ENCODE measurements at places on chromosomes 1 and 21.

- DNase-seq, result peak; percentile 16
These were observed at the start of gene FAM131C for GRCh38 chr1:16073490-16074119. FAM131C (minus strand) TSS chr1:16073651; CDS start chr1:16073442, 209 bp downstream.

GRCh38 chr1:175498002-175498401 is 245.4 kb downstream of the TNR start:
- no peak for DNase-seq

DNA sequence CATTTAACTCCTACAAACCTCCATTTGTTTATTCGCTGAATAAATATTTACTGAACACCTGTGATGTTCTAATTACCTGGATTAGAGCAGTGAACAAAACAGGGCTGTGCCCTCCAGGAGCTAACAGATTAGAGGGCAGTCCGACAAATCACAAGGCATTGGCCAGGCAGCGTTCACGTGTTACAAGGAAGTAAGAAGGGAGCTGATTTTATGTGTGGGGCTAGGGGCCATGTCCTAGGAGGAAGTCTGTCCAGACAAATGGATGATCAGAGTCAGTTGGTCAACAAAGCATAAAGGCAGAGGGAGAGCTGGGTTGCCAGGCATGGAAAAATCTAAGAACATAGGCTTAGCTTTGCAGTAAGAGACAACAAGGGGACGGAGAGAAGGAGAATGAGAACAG is 57.3 kb upstream of the BACE2 start:
- DNase-seq, result no peak

DNA sequence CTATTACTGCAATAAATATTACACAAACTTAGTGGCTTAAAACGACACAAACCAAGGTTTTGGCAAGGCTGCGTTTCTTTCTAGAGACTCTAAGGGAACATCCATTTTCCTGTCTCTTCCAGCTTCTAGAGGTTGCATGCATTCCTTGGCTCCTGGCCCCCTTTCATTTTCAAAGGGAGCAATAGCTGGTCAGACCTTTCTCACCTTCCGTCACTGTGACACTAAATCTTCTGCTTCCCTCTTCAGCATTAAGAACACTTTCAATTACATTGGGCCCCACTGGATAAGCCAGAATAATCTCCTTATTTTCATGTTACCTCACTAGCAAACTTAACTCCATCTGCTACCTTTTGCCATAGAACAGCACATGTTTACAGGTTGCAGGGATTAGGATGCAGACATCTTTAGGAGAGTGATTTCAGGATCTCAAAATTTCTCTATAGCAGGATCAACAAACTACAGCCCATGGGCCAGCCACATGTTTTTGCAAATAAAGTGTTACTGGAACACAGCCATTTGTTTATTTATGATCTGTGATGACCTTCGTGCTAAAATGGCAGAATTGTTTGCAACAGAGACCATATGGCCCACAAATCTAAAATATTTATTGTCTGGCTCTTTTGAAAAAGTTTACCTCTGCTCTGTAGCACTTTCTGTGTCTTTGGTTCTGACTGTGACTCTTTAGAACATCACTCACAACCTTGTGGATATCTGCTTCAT is 221.5 kb upstream of the SGIP1 start:
- DNase-seq, result no peak

GRCh38 chr1:160682983-160683865 is 28.4 kb downstream of the CD48 start:
- no peak for DNase-seq

DNA sequence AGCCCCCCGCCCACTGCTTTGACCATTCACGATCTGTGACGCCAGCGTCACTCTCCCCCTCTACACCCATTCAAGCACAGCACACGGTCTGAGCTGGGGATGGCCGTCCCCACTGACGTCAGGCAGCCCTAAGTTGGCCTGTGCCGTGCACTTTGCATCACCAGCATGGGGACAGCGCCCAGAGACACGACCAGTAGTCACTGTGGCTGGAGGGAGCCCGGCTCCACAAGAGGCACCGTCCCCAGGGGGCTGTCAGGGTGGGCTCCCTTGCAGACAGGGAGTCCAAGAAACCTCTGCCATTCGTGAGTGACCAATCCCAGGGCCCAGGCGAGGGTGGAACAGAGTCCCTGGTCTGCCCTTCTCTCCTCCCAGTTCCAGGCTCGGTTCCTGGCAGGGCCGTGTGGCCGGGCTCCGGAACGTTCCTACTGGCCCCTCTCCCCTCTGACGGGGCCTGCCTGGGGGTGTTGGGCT is 2.3 kb downstream of the KRTAP10-8 start:
- no peak for DNase-seq

GRCh38 chr1:65431111-65431705 is 10.7 kb downstream of the LEPR start:
- no peak for DNase-seq

GRCh38 chr1:52580283-52580682 is 21.9 kb upstream of the GPX7 start:
- DNase-seq, result no peak

- no peak for DNase-seq
These were observed 6.7 kb upstream of the SH2D5 start for GRCh38 chr1:20739225-20739624.

DNA sequence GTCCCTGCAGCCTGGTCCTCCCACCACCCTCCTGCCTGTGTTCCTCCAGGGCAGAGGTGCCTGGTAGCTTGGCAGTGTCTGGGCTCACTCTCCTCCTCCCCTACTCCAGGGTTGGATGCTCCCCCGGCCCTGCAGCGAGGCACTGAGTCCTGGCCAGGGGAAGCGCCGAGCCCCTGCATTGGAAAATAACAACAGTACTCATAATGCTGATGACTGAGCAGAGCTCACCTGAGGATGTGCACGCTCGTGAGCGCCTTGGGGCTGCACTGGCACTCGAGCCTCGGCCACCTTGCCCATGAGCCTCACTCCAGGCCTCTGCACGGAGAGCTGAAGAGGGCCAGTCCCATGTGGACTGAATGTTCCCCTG is 6.0 kb upstream of the ACTRT2 start:
- no peak for DNase-seq

GRCh38 chr1:102833151-102833550 is 275.2 kb downstream of the COL11A1 start:
- no peak for DNase-seq

GRCh38 chr1:110668549-110668948 is 6.2 kb downstream of the KCNA3 start:
- DNase-seq, result no peak

- DNase-seq, result no peak
These were observed 37.6 kb upstream of the LMO4 start for GRCh38 chr1:87291107-87291506.

DNA sequence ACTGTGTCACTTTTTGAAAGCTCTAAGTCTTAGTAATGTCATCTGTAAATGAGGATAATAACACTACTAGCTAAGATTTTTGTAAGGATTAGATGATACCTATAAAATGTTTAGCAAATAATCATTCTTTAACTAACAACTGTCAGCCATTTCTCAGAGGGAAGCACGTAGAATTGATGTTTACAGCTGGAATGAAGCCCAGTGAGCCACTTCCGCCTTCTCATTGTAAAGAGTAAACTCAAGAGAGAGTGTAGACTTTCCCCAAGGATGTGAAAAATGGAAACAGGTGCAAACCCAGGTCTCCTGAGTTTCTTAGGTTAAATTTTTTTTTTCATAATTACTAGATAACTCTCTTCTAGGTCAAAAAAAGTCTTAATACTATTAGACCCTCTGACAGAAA is 4.9 kb downstream of the GREM2 start:
- no peak for DNase-seq

DNA sequence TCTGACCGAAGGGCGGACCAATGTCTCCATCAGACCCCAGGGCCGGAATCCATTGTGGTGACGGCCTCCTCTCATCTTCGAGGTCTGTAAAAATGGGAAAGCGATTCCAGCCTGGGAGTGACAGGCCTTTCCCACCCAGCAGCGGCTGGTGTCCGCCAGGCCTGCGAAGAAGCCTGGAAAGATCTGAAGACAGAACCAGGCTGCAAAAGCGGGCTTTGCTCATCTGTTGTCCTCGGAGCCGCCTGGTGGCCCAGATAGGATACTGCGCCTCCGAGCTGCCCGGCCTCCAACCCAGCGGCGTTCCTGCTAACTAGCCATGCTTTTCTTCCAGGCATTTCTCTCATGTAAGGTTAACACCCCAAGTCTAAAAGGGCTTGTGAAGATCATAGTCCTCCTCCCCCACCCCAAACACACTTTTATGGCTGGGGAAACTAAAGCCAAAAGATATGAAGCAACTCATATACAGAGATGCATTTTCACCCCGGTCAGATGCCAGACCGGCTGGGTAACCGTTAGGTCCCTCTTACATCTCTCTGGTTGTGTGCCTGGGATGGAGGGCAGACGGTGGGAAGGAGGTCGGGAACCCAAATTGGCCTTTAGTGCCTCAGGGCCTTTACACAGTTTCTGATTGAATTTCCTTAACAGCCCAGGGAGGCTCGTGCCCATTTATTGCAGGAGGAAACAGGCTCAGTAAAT is 1.9 kb upstream of the DHRS3 start:
- DNase-seq, result peak; percentile 68

DNA sequence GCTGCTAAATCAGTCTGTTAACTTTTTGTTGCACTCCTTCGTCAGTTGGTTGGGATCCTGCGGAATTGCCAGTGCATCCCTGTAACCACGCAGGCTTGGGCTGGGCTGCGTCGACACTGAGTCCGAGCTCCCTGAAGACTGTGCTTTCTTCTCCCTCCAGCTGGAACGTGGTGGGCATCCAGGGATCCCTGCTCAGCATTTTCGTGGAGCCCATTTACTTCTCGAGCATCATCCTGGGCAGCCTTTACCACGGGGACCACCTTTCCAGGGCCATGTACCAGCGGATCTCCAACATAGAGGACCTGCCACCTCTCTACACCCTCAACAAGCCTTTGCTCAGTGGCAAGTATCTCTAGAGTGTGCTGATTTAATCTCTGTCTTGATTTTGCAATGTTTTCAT is 83.3 kb downstream of the POFUT2 start:
- no peak for DNase-seq

- DNase-seq, result no peak
These were observed 21.5 kb upstream of the HMGB4 start for GRCh38 chr1:33842348-33842747.

- DNase-seq, result no peak
These were observed 58.0 kb upstream of the GFI1 start for GRCh38 chr1:92544756-92545165.

GRCh38 chr1:110060034-110060661 is 10.3 kb downstream of the ALX3 start:
- peak; percentile 51 for DNase-seq

DNA sequence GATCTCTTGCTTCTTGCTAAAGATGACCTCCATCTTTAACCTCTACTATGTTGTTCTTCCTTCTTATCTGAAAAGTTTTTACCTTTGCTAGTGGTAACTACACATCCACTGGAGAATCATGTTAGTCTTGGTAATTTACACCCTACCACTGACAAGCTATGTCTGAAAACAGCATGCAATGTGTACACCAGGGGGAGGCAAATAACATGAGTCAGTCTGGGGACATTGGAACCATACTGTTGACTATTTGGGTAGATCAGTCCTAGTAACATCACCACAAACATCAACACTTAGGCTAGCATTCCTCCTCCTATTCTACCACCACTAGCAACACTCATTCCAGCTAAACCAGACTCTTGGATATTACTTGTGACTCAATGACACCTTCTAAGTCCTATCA is 549.0 kb downstream of the KCNT2 start:
- DNase-seq, result no peak

- no peak for DNase-seq
These were observed 40.4 kb downstream of the MTR start for GRCh38 chr1:236835491-236835890.

DNA sequence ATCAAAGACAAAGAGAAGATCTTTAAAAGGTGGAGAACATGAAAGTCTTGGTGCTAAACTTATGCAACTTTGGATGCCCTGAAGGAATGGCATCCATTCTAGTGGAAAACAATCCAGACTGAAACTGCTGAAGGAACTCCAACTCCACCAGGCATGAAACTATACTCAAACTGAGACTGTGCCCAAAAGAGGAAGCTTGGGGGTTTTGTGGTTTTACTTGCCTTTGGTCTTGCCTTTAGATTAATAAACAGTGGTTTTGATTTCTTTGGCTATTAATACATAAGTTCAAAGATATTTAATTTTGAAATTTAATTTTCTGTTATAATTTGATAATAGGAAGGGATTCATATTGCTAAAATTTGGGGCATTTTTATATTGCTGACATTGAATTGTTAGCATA is 17.4 kb upstream of the SLC30A10 start:
- no peak for DNase-seq

GRCh38 chr1:75085931-75086330 is 48.3 kb upstream of the LHX8 start:
- DNase-seq, result no peak

GRCh38 chr1:202343652-202344349 is 2.1 kb upstream of the UBE2T start:
- no peak for DNase-seq

DNA sequence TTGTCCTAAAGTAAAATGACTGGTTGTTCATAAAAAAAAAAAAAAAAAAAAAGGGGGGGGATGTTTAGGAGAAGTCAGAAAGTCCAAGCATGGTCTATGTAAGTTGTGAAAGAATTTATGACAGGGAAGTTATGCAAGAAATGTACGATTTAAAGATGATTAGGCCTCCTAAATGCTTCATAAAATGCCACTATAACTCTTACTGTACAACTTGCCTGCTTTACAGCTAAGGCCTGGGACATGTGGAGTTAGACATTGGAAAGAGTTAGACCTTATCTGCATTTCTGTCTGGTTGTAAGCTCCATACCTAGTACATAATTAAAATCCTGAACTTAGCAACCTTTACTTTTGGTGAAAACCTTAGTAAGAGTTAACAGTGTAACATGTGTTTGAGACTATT is 150.0 kb downstream of the TPR start:
- DNase-seq, result no peak

- DNase-seq, result no peak
These were observed 537.1 kb downstream of the AJAP1 start for GRCh38 chr1:5191470-5191869.

- no peak for DNase-seq
These were observed 82.9 kb downstream of the GALNT2 start for GRCh38 chr1:230149751-230150584.

DNA sequence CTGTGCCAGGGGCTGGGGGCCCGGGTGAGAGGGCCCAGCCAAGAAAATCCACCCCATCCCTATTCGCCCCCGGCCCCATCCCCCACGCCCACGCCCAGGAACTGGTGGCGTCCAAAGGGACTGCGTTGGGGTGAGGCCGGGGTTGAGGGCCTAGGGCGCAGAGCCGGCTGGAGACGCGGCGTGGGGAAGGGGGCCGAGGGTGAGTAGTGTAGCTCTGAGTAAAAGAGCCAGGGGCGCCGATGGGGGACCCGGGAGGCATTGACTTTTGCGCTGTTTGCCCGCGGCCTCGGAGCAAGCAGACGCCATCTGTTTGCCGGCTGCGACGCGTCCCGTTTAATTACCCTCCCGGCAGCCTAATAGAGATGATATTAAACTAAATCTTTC is 3.5 kb upstream of the DMRTA2 start:
- DNase-seq, result no peak

GRCh38 chr1:202577381-202577780 is 132.9 kb downstream of the SYT2 start:
- no peak for DNase-seq

- DNase-seq, result no peak
These were observed 41.8 kb upstream of the LRRC52 start for GRCh38 chr1:165501970-165502348.

All from activated effector memory CD4-positive, alpha-beta T cell treated with Interleukin-2 at 50 U/mL for 16 hours (primary cell).